Thymus (tissue), 14 donors: ENCODE measurements at places on chromosomes 2 and 18. TPM values are rescaled to one million over a fixed set of nuclear protein-coding genes. Genes with fewer than 3 reads are reported as not detected.

ZNF236 gene
- total RNA-seq, result 10.4 TPM

DNA sequence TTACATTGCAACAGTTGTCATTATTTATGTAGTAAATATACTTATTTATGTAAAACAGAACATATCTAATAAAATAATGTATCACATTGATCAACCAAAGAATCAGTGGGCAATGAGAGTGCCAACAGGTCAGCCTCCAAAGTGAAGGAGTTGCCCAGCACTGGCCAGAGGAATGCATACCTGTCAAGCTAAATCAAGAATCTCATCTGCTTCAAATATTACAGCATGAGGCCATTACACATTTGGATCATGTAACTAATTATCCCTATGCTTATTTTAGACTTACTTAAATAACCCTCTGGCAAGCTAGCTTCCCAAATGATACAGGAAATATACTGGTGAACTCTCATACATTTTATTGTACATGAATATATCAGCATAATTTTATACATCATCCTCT lies 1211.7 kb upstream of the ACVR2A start:
- DNase-seq, result no peak

DNA sequence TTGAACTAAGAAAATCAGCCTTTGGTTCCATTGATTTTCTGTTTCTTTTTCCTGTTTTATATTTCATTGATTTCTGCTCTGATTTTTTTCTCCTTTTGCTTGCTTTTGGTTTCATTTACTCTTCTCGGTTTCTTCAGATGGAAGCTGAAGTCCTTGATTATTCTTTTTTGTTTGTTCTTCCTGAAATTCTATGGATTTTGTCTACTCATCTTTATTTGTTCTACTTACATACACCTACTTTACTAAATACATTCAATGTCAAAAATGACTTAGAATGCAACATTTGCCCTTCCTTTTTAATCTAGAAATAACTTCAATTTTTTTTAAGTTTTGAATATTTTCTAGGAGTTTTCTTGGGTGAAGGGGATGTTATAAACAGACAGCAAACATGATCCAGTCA lies 612.5 kb downstream of the METTL4 start:
- no peak for DNase-seq

DNA sequence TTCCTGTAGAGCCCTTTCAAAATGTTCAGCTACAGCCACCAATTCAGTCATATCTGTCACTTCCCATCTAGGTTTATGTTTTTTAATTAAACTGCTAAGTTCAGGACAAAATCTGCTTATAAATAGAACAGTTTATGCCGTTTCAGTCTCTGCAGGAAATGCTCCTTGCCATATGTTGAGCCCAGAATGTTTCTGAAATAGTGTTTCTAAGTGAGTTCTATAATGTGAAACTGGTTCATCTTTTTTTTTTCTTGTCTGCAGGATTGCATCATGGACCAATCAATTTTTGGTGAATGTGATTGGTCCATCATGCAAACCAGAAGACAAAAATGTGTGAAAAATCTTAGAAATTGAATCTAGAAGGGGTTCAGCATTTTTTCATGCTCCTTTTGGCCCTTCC lies 30.2 kb upstream of the RHOB start:
- DNase-seq, result no peak

GRCh38 chr18:11412811-11413210 lies 196.6 kb upstream of the SLC35G4 start:
- DNase-seq, result no peak

- no peak for DNase-seq
Observed at GRCh38 chr2:11073251-11073650, 82.0 kb upstream of the SLC66A3 start.

DNA sequence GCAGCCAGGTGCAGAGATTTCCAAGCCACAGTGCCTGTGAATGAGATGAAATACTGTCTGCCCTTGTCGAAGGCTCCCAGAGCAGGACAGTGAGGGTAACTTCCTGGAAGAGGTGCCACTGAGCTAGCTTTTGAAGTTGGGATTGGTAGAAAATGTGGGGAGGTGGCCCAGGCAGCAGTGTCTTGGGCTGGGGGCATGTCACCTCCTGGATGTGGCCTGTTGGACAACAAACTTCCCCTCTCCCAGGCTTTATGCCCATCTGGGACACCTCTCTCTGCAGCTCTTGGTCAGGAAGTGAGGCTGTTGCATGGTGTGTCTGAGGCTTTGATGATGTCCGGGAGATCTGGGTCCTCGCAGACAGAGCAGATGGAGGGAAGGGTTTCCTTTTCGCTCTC lies 151.4 kb downstream of the DYSF start:
- DNase-seq, result no peak

DNA sequence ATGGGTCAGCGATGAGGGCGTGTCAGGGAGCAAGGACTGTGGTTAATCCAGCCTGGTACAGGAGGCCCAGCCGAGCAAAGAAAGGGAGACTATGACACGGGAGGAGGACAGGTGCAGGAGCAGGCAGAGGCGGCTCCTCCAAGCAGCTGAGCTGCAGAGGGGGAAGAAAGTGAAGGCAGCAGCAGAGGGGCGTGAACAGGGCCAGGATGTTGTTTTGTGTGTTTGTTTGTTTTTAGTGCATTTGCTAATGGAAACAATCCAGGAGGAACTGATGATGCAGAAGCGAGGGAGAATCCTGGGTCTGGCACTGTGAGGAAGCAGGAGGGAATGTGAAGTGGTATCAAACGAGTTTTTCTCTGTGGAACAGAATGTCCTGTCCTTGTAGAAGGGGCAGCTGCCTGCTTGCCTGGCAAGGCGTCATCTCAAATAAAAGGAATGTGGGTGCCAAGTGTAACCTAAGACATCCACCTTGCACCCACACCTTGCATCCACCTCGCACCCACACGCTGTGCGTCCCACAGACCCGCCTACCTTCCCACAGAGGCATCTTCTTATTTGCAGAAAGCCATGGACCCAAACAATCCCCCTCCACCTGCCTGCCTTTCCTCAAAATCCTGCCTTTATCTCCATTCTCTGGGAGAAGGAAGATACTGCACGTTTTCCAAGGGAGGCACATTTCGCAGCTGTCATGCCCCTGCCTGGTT lies 134.8 kb downstream of the SH3BP4 start:
- no peak for DNase-seq

DNA sequence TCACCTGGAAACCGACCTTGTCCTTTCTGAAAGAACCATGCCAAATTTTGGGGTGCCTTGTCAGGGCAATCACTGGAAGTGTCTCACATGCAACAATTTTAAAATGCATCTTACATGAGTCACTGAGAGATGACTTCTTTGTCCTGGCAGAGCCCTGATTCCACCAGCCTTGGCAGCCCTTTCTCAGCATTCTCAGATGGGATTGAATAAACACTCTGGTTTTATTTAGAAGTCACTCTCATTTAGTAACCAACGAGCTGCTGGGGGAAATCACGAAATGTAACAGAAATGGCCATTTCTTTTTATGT lies 3.8 kb upstream of the ATP8B1 start:
- no peak for DNase-seq

DNA sequence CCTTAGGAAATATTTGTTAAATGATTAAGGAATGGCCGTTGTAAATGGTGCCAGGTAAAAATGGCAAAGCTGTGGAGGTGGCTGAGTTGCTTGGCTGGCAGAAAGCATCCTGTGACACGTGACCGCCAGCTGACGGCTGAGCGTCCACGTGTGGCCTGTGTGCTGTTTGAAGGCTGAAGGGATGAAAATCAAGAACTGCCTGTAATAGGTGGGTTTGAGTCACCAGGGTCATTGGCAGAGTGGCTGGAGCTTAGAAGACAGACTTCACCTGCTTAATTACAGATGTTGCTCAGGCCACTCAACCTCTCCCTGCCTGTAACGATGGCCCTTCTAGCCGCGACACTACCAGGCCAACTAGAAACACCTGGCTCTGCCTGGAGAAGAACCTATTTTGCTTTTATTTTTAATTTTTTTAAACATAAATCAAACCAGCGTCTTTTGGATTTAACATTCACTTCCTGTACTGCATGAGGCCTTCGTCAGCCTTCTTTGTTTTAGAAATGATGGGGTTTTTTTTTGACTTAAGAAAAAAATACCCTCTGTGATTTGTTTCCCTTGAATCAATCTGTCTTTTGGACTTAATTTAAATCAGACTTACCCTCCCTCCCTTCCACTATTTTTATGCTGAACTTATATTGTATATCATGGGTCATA lies 206.5 kb downstream of the PRKCE start:
- DNase-seq, result no peak
